NCI-H2171 treated with DMSO at 0.1 percent for 48 hours (cell line): ENCODE measurements at places on chromosomes 7 and 10.

GRCh38 chr10:97738616-97739015, 1.7 kb downstream of the ZFYVE27 start:
- no peak for DNase-seq

DNA sequence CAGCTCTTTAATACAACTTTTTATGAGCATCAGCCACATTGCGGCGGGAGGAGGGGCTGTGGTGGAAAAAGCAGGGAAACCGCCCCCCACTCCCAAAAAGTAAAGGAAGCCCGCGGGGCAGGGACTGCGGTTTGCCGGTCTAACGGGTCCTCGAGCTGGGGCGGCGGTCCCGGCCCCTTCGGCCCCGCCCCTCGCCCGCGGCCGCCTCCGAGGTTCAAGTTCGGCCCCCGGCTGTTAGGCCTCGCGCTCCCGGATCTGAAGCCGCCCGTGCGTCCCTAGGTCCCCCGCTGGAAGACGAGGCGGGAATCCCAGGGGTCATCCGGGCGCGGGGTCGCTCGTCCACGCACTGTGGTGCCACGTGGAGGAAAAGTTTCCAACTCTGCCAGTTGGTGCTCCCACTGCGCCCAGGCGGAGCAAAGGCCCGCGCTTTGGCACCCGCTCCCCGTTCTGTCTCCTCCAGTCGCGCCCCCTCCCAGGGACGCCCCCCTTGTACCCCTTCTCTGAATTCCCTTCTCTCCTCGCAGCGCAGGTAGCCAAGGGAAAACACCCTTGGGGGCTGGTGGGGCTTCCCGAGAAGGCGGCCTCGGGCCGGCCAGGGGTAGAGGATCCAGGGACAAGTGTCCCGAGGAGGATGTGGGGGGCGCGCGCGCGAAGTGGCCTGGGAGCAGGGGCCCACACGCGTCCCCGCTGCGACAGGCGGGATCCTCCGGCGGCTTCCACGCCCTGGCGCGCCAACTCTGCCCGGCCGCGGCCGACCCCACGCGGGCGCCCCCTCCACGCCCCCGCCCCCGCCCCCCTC, 798 bp upstream of the AUTS2 start:
- no peak for DNase-seq

DNA sequence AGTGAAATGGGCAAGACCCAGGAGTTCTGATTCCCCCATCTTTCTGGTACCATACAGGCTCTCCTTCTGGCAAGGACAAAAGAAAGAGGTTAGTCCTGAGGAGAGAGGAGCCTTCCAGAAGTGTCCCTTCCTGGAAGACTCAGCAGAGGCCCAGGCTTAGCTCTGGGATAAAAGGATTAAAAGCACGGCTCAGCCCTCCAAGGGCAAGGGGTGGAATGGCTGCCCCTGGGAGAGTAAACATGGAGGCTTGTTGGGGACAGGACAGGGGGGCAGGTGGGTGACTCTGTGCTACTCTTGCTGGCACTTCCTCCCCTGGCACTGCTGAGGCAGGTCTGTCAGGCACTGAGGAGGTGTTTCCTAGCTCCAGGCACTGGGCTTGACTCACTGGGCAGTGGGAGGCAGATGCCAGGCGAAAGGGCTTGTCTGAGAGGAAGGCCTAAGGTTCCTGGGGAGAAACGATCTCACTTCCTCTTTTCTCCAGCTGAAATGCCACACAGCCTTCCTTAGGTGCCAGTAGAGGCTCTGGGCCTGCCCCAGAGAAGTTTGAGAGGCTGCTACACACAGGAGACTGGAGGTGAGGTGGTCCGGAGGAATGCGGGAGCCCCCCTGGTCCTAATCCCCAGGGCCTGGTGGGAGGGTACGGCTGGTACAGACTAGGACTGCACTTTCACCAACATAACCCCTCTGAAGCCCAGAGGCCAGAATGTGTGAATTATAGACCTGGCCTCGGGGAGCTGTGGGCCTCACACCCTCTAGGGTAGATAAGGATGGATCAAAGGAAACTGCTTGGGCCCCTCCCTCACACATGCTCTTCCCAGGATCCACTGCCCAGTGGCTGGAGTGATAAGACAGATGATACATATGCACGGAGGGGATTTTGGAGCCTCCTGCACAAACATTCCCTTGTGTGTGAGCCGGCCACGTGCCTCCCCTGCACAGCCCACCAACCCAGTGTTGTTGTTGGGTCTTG, 63.2 kb upstream of the PODXL start:
- no peak for DNase-seq

GRCh38 chr7:156224833-156225225, 412.6 kb upstream of the SHH start:
- DNase-seq: no peak

DNA sequence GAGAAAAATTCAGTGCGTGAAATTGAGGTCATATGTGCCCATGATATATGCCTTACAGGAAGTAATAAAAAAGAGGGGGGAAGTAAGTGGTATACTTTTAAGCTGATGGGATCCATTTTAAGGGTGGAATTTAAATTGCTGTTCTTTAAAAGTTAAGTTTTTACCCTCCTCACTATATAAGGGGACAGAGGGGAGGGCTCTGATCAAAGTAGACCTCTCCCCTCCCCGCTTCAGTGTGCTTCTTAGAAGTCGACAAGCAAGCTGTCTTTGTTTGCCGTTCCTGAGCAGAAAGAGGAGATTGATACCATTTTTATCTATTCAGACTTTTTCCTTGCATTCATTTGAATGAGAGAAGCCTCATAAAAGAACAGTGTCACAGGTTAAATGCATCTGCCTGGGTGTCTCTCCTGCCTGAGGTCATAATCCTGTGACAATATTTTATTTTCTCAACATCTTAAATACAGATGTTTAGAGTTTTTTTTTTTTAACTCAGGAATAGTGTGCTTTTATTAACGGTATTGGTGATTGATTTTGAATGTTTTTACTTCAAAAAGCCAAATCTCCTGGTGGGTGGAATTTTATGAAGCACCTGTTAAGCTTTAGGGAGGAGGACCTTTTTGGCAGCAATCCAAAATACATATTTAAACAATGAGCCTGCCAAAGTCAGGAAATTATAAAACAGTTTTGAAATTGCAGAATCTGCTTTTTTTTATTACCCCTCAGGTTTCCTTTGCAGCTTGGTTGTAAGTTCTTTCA, 141.7 kb downstream of the KAT6B start:
- DNase-seq: peak; percentile 58

GRCh38 chr10:12633776-12634620, 284.7 kb downstream of the CAMK1D start:
- DNase-seq: peak; percentile 83

DNA sequence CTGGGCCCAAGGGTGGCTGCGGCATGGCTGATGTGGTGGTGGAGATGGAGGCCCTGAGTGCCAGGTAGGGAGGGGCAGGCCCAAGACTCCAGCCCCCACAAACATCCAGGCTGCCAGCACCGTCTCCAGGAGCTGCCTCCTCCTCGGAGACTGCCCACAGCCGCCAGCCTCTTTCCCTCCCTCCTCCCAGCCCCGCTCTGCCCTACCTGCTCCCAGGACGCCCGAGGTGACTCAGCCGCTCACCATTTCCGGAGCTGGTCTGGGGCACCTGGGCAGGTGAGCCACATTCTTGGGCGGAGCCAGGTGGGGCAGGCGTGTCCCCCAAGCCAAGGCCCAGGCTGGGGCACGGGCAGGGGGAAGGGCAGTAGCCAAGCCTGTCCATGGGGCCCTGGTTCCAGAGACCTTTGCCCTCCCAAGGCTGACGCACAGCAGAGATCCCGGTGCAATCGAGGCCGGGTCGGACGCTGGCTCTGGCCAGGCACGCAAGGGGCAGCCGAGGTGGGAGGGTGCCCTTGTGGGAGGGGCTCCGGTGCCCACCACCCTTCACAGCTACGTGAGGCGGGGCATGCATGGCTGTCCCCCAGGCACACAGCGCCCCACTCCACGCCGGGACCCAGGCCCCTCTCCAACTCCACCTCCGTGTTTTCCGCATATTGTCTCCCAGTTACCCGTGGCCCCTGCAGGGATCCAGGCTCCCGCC, 8.8 kb downstream of the ADAP1 start:
- DNase-seq: no peak

GRCh38 chr7:1210979-1211608, 21.6 kb upstream of the UNCX start:
- peak; percentile 87 for DNase-seq

GRCh38 chr7:148912758-148913541, 28.9 kb upstream of the EZH2 start:
- no peak for DNase-seq

DNA sequence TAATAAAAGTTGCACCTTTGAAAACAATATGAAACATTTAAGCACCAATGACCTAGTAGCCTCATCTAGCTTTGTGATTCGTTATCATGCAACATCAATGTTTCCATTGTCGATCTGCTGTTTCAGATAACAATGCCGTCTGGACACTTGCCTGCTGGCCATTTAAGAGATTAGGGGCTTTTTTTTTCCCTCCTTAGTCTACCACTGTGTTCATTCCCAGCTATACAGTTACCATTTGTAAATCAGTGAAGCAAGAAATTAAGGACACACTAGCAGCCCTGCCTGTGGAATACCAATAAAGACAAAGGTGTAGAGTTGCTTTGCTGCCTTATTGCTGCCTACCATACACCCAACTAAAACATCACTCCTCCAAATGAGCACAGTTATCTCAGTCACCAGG, 37.6 kb upstream of the MYO3A start:
- no peak for DNase-seq

DNA sequence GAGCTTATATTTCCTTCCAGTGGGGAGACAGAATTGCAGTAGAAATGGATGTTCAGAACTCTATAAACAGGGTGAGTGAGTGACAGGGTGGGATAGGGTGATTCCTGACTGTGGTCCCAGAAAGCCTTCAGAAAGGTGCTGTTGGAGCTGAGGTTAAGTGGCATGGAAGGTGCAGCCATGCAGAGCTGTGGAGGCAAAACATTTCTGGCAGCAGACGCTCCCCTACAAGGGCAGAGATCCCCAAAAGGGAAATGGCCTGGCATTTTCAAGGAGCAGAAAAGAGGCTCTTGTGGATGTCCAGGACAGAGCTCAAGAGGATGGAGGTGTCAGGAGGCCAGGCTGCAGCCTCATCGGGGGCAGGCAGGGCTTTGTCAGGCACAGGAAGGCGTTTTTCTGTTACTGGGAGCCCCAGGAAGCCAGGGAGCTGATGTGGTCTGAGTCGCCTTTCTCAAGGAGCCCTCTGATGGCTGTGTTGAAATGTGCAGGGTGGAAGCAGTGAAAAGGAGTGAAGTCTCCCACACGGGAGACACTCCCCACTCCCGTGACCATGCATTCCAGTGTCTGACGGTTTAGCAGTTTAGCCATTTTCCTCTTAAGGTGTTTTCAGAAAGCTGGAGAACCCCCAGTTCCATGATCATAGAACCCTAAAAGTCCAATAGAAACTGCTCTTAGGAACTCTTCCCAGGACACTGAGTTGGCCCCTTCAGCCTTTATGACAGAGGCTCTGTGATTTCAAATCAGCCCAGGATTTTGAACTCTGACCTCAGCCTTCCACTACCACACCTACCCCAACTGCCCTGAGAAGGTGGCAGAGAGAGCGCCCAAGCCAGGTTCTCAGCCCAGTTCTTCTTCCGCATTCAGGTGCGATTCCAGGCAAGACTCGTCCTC, 96.2 kb downstream of the C10orf105 start:
- no peak for DNase-seq

- no peak for DNase-seq
These were observed 41.1 kb upstream of the TMEM72 start for GRCh38 chr10:44870031-44870430.

GRCh38 chr10:115884331-115884730, 388.7 kb downstream of the GFRA1 start:
- DNase-seq: no peak

GRCh38 chr7:135300913-135301765, 67.5 kb downstream of the STRA8 start:
- DNase-seq: no peak

GRCh38 chr10:121183236-121183635, 332.1 kb downstream of the WDR11 start:
- peak; percentile 95 for DNase-seq
